ENCODE measurements at places on chromosomes 16 and 17.

DNA sequence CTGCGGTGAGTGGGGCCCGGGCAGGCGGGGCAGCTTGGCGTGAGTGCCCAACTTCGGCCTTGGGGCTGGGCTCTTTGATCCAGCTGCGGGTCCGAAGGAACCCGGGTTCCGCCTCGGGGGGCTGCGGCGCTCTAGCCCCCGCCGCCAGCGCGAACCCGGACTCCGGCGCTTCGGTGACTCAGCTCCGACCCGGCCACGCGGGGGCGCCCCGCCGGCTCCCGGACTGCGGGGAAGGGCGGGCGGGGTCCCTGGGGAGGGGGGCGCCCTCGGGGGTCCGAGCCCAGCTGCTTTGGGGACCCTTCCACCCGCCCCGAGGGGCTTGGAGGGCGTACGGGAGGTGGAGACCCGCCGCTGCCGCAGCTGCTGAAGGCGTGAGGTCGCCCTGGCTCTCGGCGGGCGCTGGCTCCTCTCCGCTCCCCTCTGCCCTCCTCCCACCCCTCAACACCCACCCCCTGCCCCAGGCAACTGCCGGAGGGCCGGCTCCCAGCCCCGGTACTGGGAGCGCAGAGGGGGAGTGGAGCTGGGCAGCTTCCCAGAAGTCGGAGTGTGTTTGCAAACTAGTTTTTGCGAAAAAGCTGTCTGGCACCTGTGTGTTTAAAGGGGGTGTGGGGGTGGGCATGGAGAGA lies 516 bp downstream of the CPNE2 start:
- DNase-seq: peak; percentile 57

GRCh38 chr17:159609-160008 lies 21.8 kb downstream of the DOC2B start:
- no peak for DNase-seq

DNA sequence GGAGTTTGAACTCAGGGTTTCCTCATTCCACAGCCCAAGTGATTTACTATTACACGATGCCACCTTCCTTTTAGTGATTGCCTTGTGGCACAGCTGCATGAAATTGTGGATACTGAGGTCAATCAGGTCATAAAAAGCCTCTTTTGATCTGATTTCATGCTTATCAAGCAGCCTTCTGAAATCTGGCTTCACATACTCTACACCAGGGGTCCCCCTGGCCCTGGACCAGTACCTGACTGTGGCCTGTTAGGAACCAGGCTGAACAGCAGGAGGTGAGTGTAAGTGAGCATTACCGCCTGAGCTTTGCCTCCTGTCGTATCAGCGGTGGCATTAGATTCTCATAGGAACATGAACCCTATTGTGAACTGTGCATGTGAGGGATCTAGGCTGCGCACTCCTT lies 13.8 kb downstream of the SLFN5 start:
- DNase-seq: no peak

- no peak for DNase-seq
These were observed at the start of gene ANKRD13B for GRCh38 chr17:29592850-29593551. Gene ANKRD13B, plus strand, starts transcription at chr17:29593132. Its CDS starts 490 bp downstream, at chr17:29593622.

GRCh38 chr17:74690409-74690825 lies 22.3 kb downstream of the CD300LF start:
- no peak for DNase-seq

DNA sequence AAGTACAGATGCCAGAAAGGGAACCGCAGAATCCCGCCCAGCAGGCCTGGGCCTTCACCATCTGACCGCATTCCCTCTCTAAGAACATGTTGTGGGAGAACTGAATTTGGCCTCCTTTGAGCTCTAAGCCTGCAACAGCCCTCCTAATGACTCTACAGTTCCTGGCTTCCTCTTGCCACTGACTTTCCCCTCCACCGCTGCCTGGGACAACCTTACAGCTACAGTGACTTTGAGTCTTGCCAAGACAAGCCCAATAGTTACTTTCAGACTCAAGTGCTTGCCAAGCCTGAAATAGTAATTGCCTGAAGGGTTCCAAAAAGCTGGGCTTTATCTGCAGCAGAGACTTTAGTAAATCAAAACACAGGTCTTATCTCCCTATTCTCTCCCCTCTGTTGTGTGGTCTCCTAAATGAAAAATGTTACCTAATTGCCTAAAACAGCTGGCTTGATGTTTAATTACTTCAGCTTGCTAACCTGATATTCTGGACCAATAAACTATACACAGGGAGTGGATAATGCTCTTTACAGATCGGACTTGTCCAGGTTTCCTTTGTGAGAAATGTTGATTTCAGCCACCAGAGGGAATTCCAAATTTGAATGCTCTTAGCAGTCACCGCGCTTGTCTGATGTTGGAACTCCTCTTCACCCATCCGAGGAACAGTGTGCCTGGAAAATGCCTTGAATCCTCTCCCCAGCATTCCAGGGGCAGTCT lies 85.1 kb upstream of the TBX2 start:
- DNase-seq: no peak

GRCh38 chr16:84074721-84075120 lies 32.1 kb upstream of the SLC38A8 start:
- DNase-seq: no peak

GRCh38 chr16:57245472-57246113 lies 534 bp downstream of the ARL2BP start:
- DNase-seq: no peak

- DNase-seq: no peak
These were observed 43.5 kb downstream of the BEAN1 start for GRCh38 chr16:66470556-66470955.

DNA sequence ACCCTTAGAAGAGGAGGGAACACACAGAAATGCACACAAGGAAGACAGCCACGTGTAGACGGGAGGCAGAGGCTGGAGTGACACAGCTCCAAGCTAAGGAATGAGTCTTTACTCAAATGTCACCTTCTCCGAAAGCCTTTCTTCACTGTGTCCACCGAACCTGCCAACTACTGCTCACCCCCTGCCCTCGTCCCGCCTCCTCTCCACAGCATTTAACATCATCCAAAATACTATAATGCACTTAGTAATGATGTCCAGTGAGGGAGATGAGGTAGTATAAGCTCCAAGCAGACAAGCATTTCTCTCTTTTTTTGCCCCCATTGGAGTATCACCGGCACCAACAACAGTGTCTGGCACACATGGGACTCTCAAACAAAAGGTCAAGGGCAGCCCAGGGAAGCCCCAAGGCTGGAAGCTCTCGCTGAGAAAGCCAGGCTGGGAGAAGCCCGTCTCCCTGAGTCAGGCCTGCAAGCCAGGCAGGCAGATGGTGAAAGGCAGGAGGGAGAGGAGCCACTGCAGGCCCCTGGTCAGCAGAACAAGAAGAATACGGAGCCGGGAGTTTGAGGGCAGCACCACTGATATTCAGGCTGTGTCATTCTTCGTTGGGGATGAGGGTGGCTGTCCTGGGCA lies 25.9 kb downstream of the ZFHX3 start:
- no peak for DNase-seq

DNA sequence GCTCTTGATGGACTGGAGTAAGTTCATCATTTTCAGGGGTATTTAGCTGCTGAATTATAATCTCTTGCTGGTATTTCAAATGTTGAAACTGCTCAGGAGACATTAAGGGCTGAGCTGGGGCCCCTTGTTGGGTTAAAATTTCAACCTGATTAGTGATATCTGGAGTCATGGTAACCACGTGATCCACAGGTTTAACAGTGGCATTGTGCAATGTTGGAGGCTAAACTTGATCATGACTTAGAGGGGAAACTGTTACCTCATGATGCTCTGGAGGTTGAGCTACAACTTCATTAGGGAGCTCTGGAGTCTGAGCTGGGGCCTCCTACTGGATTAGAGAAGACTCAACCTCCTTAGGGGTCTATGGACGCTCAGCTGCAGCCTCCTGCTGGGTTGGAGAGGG lies 17.2 kb upstream of the MPP2 start:
- no peak for DNase-seq

GRCh38 chr16:8675183-8676159 lies 1.1 kb downstream of the ABAT start:
- no peak for DNase-seq

DNA sequence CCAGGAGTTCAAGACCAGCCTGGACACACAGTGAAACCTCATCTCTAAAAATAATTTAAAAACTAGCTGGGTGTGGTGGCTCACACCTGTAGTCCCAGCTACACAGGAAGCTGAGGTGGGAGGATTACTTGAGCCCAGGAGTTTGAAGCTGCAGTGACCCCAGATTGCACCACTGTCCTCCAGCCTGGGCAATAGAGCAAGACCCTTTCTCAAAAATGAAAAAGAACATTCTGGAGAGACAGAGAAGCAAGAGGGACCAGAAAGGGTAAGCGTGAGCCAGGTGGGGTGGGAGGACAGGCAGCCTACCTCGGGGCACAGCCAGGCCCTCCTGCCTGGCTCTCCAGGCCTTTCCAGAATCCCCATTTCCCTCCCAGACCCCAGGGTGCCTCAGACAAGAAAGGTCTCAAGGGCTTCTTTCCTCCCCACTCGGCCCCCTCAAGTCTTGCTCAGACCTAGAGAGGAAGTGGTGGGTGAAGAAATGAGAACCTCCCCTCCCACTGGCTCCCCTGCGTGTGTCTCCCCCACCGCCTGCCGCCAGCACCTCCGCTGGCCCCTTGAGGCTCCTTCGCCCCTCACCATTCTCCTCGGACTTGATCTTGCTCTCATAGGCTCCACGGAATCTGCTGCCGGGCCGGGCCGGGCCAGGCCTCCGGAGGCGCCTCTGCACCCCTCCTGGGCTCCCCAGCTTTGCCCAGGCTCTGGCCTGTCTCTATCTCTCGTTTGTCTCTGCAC lies 503 bp downstream of the C16orf54 start:
- DNase-seq: peak; percentile 69

- no peak for DNase-seq
These were observed 15.6 kb downstream of the RFWD3 start for GRCh38 chr16:74650966-74651567.

- DNase-seq: peak; percentile 8
These were observed 9.8 kb downstream of the MYBBP1A start for GRCh38 chr17:4545217-4545951.

- DNase-seq: no peak
These were observed 149.8 kb upstream of the HS3ST2 start for GRCh38 chr16:22664132-22664531.

DNA sequence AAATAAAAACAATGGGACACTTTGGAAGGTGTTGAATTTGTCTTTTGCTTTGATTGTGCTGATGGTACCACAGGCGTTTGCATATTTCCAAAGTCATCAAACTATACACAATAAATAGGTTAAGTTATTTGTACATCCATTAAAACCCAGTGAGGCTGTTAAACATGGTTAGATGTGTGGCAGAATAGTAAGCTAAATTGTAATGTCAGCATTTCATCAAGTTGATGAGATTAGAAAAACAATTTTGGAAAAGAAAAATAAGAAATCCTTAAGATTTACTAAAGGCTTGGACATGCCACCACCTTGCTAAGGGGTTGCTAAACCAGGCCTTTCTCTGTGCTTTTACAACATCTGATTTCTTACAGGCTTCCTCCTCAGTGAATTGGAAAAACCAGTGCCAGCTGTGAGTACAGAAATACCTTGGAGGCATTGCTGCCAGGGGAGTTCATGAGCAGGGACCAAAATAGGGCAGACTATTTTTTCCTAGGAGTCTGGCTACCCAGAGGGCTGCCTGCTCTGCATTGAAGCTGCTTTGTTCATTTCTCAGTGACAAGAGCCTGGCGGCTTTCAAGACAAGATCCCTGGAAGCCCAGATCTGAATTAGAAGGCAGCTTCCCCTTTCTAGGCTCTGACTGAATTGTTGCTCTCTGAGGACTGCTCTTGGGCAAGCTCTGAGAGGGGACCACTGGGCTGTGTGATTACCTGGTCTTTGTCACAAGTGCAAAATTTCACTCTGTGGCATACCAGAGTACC lies 43.4 kb upstream of the CA10 start:
- no peak for DNase-seq

DNA sequence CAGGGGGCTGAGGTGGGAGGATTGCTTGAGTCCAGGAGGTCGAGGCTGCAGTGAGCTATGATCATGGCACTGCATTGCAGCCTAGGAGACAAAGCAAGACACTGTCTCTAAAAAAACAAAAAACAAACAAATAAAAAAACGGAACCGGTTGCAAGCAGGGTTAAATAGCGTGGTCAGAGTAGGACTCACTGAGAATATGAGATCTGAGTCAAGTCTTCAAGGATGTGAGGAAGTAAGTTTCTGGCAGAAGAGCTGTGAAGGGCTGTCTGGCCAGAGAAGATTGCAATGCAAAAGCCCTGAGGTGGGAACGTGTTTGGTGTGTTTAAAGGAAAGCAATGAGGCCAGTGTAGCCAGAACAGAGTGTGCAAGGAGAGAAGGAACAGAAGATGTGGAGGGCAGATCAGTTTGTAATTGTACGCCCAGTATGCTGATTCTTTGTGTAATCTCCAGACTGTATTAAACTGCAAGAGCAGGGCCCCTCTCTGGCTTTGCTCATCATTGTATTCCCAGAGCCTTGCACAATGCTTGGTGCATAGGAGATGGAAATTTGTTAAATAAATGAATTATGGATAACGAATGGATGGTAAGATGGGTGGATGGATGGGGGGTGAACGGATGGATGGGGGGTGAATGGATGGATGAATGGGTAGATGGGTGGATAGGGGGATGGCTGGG lies 6.3 kb downstream of the G6PC1 start:
- DNase-seq: no peak

GRCh38 chr16:1918351-1919326 lies at the start of gene HS3ST6:
Gene HS3ST6, minus strand, starts transcription at chr16:1918415. Its CDS starts 92 bp downstream, at chr16:1918323.
- no peak for DNase-seq

DNA sequence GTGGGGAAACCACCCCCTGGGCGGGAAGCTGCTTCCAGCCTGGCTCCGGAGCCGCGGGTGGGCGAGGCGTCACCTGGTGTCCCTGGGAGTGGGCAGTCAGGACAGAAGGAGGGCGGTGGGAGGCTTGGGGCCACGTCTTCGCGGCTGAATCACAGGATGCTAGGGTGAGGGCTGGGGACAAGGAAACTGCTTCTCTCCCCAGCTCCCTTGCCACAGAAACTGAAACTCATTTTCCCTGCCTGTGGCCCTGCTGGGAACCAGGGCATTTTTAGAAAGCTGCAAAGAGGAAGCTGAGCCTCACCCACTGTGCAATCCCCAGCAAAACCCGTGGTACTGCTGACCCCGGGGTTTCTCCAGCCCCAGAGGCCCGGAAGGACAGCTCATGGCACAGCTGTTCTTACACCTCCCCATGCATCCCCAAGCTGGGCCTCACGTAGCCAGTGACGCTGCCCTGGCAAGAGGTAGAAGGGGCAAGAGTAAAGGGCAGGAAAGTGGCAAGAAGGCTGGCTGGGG lies 8.2 kb downstream of the RHBDF2 start:
- DNase-seq: peak; percentile 73

GRCh38 chr17:2067608-2068024 lies 12.7 kb downstream of the HIC1 start:
- no peak for DNase-seq

- no peak for DNase-seq
These were observed 18.6 kb downstream of the ENGASE start for GRCh38 chr17:79093270-79093669.

- no peak for DNase-seq
These were observed 74.3 kb upstream of the CES5A start for GRCh38 chr16:55949518-55949917.

All from GM06990 (cell line).